Epithelial cell of esophagus (primary cell): ENCODE measurements at places on chromosomes 12 and 14.
A peak's percentile ranks its signal among the peaks of the same experiment; 100 is the strongest.

- DNase-seq = no peak
Measured at GRCh38 chr12:108825201-108825950, 32.0 kb downstream of the SSH1 start.

- DNase-seq = peak; percentile 46
Measured at GRCh38 chr12:8629486-8630033, 16.9 kb upstream of the AICDA start.

- DNase-seq = peak; percentile 57
Measured at GRCh38 chr12:51836041-51836826, 12.3 kb downstream of the FIGNL2 start.

DNA sequence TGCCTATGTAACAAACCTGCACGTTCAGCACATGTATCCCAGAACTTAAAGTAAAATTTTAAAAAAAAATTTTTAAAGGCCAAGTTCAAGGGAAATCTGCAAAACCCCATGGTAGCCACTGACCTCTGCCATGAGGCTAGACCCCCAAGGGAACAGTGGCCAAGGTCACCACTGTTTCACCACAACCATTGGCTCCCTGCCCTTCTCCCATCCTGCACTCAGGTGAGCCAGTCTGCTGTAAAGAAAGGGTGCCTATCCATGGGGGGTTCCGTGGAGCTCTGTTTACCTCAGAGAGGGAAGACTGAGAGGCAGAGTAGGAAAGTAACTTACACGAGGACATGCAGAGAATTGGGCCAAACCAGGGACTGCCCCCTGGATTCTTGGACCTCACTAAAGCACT, 38.6 kb downstream of the VWF start:
- no peak for DNase-seq

DNA sequence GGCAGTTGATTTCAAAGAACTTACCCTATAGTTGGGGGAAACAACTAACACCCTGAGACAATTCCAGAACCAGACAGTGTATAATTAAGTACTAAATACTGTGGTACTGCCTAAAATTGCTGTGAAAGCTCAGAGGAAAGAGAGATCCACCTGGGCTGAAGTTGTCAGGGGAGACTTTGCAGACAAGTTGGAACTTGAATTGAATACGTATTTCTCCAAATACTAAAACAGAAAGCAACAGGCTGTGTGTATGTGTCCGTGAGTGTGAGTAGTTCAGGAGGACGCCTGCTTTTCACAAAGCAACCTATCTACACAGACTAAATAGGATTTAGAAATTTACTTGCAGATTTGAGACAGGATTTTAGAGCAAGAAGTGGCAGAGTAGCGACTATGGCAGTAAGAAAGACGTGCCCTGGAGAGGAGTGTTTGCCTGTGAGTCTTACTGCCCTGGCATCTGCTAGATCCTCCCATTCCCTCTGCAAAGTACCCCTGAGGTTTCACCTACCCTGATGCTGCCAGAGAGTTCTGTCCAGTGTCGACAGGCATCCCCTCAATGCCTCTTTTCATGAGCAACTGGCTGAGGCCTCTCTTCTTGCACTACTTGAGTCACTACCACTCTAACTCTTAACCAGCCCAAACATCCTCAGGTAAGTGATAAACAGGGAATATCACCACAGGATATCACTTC, 37.4 kb upstream of the BMP4 start:
- peak; percentile 62 for DNase-seq

DNA sequence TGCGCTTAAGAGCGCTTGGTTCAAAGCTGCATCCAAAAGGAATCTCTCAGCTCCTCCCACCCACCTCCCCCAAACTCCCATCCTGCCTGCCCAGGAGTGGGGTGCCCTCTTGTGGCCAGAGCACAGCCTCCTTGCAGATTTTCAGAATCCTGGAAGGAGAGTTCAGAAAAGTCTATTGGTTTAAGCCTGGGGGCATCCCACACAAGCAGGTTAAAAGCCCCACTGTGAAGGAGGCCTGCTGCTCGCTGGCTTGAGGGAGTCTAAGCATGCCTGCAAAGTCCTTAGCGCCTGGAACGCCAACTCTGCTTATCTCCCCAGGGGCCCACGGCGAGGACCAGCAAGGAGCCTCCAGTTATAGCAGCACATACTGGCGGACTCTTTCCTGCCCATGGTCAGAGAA, 297.1 kb downstream of the KSR2 start:
- DNase-seq = no peak

- DNase-seq = peak; percentile 41
Measured at GRCh38 chr14:102255401-102256190, 49.4 kb downstream of the MOK start.

DNA sequence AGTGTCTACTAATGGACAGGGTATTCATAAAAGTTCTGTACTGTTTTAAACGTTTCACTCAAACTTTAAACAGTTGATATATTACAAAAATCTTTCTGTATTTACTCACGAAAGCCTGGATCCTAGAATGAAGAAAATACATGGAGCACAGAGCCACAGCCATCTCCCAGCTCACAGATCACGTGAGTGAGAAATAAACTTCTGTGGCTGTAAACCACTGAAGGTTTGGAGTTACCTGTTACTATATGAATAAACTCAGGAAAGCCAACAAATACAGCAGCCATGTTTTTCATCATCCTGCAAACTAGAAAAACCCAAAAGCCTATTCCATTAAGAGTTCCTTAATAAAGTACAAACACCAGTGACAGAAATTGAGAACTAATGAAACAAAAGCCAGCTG, 867 bp upstream of the TDG start:
- DNase-seq = no peak

GRCh38 chr14:71289536-71289935, 382.3 kb downstream of the PCNX1 start:
- DNase-seq = no peak
